Heart right ventricle (tissue), 16 donors: ENCODE measurements at places on chromosomes 3 and 15. TPM values are rescaled to one million over a fixed set of nuclear protein-coding genes. Genes with fewer than 3 reads are reported as not detected.

Gene PLSCR2
- not detected for total RNA-seq

Gene KLHL6
- total RNA-seq = 0.97 TPM

Gene CCR2
- 0.74 TPM for total RNA-seq

Gene ISL2
- total RNA-seq = not detected

Gene TGM5
- total RNA-seq = not detected

GRCh38 chr3:171782617-171783016 lies 27.7 kb downstream of the PLD1 start:
- H3K4me3 ChIP-seq = no peak overlapping the region
- no peaks in the 10 kb centered on the region for H3K4me1 ChIP-seq
- no peak overlapping the region for H3K27ac ChIP-seq
- no peaks in the 10 kb centered on the region for H3K36me3 ChIP-seq
- H3K27me3 ChIP-seq = no peaks in the 10 kb centered on the region

DNA sequence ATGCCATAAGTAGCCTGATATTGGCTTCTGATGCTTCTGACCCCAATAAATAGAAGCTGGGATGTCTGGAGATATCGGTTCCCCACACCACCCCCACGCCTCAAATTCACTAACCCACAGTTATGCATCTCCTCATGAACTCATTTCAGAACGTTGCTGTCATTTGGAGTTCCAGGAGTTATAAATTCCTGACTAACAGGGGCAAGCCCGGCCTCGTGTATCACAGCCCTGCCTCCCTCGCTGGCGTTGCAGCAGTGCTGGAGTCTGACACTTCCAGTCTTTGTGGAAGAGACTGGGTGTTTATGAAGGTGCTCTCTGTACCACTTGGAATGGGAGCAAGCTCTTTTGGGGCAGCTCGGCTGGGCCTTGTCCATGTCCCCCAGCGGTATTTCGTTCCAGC lies 101.0 kb downstream of the ANP32A start:
- H3K4me1 ChIP-seq = no peaks in the 10 kb centered on the region
- H3K27ac ChIP-seq = no peak overlapping the region
- no peaks in the 10 kb centered on the region for H3K27me3 ChIP-seq
- DNase-seq = no peak
- no peaks in the 10 kb centered on the region for H3K36me3 ChIP-seq

GRCh38 chr15:50907601-50908208 lies 778 bp upstream of the AP4E1 start:
- no peaks in the 10 kb centered on the region for H3K36me3 ChIP-seq
- peak overlapping the region; percentile 94 for H3K27ac ChIP-seq

- no peak overlapping the region for H3K4me3 ChIP-seq
- no peaks in the 10 kb centered on the region for H3K36me3 ChIP-seq
- no peaks in the 10 kb centered on the region for H3K4me1 ChIP-seq
- DNase-seq = no peak
- H3K27me3 ChIP-seq = no peaks in the 10 kb centered on the region
Observed at GRCh38 chr15:23897091-23897490, 210.0 kb upstream of the NDN start.

GRCh38 chr3:69178838-69179739 lies 56.7 kb upstream of the LMOD3 start:
- H3K27me3 ChIP-seq = no peaks in the 10 kb centered on the region
- peaks cover 62% of the 10 kb centered on the region for H3K4me1 ChIP-seq
- H3K4me3 ChIP-seq = no peak overlapping the region
- DNase-seq = no peak

DNA sequence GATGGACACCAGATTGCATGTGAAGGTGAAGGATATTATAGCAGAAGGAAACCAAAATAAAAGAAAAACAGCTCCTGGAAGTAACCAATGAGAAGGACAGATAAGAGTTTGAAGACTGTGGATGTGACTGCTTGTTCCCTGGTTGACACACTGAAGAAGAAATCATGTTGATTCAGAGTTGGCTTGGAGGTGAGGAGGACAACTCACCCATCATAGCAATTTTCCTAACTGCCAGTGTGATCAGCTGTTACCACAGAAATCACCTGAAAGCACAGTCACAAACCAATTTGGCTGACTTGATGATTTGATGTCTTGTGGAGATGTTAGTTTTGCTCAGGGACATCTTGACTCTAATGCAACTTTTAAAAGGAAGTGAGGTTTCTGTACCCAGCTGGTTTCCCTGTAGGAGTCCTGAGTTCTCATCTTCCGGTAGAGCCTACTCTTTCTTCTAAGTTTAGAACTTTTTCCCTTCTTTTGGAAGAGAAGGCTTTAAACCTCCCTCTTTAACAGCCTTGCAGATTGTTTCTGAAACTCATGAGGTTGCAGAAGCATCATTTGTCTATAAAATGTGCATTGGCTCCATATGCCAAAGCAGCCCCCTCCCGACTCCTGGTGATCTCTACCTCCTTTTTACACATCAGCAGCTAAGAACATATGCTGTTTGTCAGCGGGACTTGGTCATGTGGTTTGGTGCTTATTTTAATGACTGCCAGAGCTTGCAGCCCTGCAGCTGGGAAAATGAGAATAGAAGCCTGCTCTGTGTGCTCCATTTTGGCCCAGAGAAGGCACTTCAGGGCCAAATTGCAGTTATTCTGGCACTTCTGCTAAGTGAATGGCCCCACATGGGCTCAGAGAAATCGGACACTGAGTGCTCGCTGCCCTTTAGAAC lies 10.3 kb downstream of the ATG7 start:
- no peaks in the 10 kb centered on the region for H3K36me3 ChIP-seq
- peaks cover 40% of the 10 kb centered on the region for H3K4me1 ChIP-seq
- H3K27ac ChIP-seq = peak overlapping the region; percentile 29
- H3K27me3 ChIP-seq = no peaks in the 10 kb centered on the region
